ENCODE measurements at places on chromosomes 12 and 14. TPM values are rescaled to one million over a fixed set of nuclear protein-coding genes. Genes with fewer than 3 reads are reported as not detected.

ANO6 gene
- 78.8 TPM for total RNA-seq

EMP1 gene
- total RNA-seq: 71.6 TPM

TAS2R13 gene
- total RNA-seq: 1.4 TPM

FAM186B gene
- 10.0 TPM for total RNA-seq

PLEKHH1 gene
- 92.7 TPM for total RNA-seq

KERA gene
- total RNA-seq: not detected

TRIM9 gene
- total RNA-seq: 0.46 TPM

CTSG gene
- total RNA-seq: not detected

CFAP251 gene
- 4.5 TPM for total RNA-seq

HNF1A gene
- total RNA-seq: 1.3 TPM

TSHR gene
- total RNA-seq: 0.23 TPM

ITGB7 gene
- 1.7 TPM for total RNA-seq

TAS2R30 gene
- total RNA-seq: 1.5 TPM

CNTN1 gene
- 33.6 TPM for total RNA-seq

GPR84 gene
- total RNA-seq: 0.97 TPM

ASPG gene
- total RNA-seq: not detected

DNA sequence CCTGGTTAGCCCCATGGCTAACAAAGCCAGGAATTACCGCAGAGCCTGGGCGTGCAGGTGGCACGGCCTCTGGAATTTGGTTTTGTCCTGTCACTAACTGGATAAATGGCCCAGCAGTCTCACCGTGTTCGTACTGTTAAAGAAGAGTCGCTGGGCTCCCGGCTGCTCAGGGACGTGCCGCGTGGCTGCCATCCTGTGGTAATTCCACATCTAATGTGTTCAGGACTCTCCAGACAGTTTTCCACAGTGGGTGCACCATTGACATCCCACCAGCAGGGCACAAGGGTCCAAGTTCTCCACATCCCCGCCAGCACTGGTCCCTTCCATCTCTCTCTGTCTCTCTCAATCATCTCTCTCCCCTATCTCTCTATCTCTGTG lies 19.6 kb downstream of the NOC4L start:
- no peak for DNase-seq

DNA sequence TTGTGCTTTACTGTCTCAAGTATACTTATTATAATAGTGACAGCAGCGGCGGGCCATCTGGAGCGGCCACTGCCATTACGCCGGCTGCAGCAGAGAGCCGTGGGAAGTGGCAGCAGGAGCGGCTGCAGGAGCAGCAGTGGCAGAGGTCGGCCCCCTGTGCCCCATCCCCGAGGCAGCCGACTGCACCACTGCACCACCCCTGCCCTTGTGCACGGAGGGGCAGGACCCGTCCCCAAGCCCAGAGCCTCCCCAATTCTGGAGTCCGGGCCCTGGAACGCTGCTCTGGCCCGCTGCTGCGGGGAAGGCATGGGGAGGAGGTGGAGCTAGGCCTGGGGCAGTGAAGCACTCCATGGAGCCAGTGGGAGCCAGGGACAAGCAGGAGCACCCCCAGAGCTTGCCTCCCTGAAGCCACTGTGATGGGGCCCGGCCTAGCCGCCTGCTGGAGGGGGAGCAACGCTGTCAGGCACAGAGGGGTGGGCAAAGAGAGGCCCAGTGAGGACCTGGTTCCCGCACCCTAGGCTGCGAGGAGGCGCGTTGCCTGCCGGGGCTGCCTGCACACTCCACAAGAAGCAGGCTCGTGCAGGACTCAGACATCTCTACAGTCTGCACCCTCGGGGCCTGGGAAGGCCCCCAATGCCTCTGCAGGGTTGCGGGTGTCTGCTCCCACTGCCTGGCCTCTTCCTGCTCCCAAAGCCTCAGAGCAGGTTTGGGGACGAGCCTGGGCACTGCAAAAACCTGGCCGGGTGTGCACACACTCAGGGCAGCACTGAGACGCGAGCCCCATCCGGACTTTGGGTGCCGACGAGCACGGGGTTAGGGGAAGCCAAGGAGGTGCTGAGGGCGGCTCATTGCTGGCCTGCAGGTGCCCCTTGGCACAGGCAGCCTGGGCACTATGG lies 74.2 kb upstream of the RASSF8 start:
- no peak for DNase-seq

- DNase-seq: no peak
Measured at GRCh38 chr12:26869908-26870459, 37.0 kb upstream of the ITPR2 start.

DNA sequence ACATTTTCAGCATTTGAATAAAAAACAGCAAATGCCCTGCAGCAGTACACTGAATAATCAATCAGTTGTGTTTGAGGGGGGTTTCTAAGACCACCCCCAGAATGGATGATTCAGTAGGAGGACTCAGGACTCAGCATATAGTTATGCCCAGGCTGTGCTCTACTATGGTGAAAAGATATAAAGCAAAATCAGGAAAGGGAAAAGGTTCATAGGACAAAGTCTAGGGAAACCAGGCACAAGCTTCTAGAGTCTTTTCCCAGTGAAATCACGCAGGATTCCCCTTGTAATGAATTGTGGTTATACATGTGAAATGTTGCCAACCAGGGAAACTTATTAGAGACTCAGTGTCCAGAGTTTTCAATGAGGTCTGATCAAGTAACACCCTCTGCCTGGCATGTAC lies 25.0 kb upstream of the SLC17A8 start:
- no peak for DNase-seq

DNA sequence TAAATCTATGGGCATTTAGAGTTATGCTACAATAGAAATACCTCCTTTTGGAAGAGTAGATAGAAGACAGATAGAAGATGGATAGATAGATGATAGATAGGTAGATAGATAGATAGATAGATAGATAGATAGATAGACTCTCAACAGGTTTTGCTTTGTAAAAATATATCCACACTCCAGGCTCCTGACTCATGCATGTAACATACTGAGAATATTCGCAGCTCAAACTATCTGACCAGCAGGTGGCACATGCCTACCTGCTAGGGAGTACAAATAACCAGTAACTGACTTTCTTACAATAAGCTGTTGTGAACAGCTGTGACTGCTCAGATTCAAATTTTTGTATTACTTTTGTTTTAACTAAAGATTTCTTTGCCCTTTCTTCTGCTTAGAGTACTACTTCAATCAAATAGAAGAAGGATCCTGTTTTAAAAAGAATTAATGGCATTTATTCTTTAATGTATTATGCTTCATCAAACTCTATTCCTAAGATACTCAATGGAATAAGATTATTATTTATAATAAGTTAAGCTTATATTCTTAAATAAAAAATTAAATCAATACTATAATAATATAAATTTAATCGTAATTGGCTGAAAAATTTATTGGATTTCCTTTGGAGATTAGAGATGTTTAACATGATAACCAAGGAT lies 15.8 kb upstream of the CPNE8 start:
- peak; percentile 61 for DNase-seq

- no peak for DNase-seq
Measured at GRCh38 chr12:126685636-126686035, 1581.3 kb upstream of the TMEM132C start.

- no peak for DNase-seq
Measured at GRCh38 chr12:117059156-117059555, 40.1 kb downstream of the TESC start.

GRCh38 chr12:26748741-26749431 lies 84.1 kb downstream of the ITPR2 start:
- no peak for DNase-seq

DNA sequence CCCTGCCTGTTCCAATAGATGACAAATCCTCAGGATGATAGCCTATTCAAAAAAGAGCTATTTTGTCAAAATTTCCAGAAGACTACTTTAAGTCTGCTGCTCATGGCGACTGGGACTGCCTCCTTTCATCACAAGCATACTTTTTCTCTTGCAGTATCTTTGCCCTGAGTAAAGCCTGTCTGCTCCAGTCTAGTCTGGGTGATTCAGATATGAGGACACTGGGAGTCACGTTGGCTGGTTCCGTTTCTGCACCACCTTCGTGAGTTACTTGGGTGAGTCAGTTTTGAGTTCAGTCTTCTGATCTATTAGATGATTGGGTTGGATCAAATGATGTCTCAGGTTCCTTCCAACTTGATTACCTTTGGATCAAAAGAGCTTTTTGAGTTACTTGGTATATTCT lies 301.3 kb upstream of the STXBP6 start:
- no peak for DNase-seq

- no peak for DNase-seq
Measured at GRCh38 chr14:98909251-98909944, 362.6 kb downstream of the BCL11B start.

DNA sequence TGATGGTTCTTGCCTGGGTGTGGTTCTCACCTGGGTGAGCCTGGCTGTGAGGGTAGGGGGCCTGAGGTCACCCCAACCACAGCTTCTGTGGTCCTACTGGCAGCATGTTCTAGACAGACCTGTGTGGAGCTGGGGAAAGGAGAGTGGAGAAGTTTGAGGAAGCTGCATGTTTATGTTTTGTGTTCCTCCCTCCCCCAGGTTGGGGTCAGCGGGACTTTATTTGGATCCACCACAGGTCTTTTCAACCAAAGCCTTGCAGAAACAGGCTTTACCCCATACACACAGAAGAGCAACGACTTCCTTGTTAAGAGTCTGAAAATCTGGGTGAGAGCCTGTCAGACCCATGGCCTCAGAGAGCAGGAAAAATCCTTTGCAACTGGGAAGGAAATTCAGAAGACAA lies 5.6 kb downstream of the CD9 start:
- no peak for DNase-seq

DNA sequence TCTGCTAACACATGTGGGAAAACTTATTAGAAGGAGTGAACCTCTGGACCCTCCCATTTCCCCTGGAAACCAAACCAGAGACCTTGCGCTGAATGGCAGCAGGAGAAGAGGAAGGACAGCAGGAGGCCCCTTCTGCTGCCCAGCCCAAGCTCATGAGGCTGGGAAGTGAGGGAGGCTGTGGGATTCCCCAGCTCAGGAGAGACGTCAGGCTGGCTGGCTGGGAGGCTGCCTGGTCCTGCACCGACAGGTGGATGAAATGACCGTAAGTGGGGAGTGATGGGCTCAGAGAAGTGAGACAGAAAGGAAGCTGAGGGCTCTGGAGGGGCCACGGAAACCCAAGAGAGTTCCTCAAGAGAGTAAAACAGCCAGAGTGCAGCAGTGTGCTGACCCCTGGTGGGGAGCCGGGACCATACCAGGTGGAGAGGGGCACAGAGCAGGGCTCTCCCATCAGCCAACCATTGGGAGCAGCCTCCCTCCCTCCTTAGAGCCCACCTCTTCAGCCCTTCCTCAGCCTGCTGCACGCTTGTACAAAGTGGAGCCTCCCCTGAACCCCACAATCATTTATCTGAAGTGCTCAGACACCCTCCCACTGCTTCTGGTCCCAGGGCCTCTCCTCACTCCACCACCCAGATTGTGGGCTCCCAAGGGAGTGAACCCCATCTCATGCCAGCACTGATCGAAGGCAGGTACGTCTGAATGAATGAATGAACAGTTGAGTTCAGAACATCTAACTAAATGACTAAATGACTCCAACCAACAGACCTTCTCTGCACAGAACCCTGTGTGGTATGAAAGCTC lies 14.0 kb downstream of the TAMALIN start:
- DNase-seq: no peak

DNA sequence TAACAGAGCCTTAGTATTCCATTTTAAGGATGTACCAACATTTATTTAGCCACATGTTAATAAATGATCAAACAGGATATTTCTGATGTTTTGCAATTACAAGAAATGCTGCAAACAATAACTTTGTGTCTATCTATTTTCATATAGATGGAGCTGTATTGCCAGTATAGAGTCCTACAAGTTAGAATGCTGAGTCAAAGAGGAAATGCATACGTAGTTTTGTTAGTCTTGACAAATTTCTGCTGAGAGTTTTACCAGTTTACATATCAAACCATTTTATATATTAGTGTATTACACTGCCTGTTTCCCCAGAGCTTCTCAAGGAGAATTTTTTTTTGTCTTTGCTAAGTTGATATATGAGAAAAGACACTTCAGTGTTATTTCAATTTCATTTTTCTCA lies 541.7 kb downstream of the SLC16A7 start:
- DNase-seq: no peak

GRCh38 chr12:94585626-94586025 lies 64.7 kb downstream of the TMCC3 start:
- DNase-seq: no peak

DNA sequence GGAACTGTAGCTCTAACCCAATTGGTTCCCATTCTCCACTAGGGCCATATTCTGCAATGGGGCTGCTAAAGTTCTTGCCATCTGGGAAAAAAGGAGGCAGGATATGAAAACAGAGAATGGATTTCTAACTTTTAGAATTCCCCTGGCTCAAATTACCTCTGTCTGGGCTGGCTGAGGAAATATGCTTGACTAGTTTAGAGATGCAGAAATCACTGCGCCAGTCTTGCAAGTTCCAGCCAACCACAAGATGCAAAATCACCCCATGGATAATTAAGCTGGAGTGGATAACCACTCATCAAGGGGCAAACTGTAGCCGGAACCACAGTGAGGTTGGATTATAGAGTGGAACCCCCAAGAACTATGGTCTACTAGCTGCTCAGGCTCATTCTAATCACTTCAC lies 126.3 kb downstream of the RALGAPA1 start:
- DNase-seq: no peak

- no peak for DNase-seq
Measured at GRCh38 chr12:32402170-32402569, 2.8 kb downstream of the FGD4 start.

- DNase-seq: no peak
Measured at GRCh38 chr14:75858362-75858761, 123.4 kb downstream of the TGFB3 start.

DNA sequence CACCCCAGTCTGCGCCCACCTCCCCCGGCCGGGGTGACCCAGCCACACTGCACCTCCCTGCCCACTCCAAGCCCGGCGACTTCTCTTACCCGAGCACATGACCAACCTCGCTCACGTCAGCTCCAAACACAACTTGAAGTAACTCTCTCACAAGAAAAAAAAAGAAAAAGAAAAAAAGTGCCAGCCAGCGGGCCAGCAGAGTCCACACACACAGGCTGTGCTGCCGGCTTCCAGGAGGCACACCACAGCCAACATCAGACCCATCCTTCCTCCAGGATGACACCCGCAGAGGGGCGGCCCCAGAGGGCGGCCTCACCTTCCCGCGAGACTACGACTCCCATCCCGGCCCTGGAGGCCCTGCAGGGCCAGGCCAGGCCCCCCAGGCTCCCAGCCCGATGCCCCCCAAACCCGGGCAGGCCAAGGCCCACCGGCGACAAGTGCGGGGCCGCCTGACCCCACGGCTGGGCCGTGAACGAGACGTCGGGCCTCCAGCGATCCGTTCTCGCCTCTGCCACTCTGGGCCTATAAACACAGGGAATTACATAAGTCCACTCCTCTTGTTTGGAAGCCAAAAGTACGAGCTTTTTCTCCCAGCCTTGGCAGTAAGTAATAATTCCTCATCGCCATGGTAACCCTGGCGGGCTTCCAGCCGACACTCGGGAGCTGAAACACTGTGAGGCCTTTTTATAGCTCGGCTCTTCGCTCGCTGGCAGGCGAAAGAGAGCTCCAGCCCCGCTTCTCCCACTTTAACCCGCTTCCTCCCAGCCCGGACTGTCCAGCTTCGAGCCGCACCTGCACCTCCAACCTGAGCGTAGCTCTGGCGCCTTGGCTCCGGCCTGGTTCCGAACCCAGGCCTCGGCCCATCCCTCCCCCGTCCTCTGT lies 49.1 kb downstream of the NCOR2 start:
- peak; percentile 99 for DNase-seq

GRCh38 chr12:96501908-96502307 lies 12.5 kb downstream of the CFAP54 start:
- DNase-seq: no peak

- no peak for DNase-seq
Measured at GRCh38 chr12:97995559-97995958, 519.8 kb upstream of the TMPO start.

Data from prostate gland (tissue), 2 donors.